ENCODE measurements at places on chromosomes 4 and X. TPM values are rescaled to one million over a fixed set of nuclear protein-coding genes. Genes with fewer than 3 reads are reported as not detected.

GRCh38 chr4:152479428-152480026 is 56.4 kb downstream of the FBXW7 start:
- DNase-seq = no peak

GRCh38 chrX:9171841-9172463 is 138.0 kb upstream of the FAM9B start:
- no peak for DNase-seq

The TRO gene
- polyA plus RNA-seq = 104 TPM

- no peak for DNase-seq
Observed at GRCh38 chrX:40127052-40127451, 29.3 kb upstream of the BCOR start.

The SPANXN4 gene
- polyA plus RNA-seq = not detected

The CFI gene
- 6.9 TPM for polyA plus RNA-seq

- no peak for DNase-seq
Observed at GRCh38 chrX:25810202-25810601, 327.9 kb upstream of the MAGEB18 start.

The GAGE2A gene
- not detected for polyA plus RNA-seq

The RAPGEF2 gene
- polyA plus RNA-seq = 38.2 TPM

DNA sequence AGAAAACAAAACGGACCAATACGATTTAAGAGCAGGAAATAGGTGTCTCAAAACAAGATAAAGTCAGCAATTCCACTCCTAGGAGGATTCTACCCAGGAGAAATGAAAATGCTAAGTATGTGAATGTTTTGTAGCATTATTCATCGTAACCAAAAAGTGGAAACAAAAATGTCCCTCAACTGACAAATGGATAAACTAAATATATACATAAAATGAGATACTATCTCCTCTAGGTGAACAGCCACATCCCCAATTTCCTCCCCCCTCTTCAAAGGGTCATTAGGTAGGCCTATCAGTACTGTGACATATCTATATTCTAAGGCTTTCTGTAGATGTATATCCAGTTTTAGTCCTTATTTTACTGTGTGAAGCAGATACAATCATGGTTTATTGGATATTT is 18.0 kb downstream of the DDX3X start:
- no peak for DNase-seq

The APELA gene
- 0.12 TPM for polyA plus RNA-seq

- no peak for DNase-seq
Observed at GRCh38 chr4:108772402-108772801, 9.5 kb upstream of the ETNPPL start.

The PNMA6A gene
- polyA plus RNA-seq = 1.2 TPM

The SLC25A43 gene
- polyA plus RNA-seq = not detected

GRCh38 chrX:6307156-6307555 is 78.5 kb upstream of the NLGN4X start:
- no peak for DNase-seq

DNA sequence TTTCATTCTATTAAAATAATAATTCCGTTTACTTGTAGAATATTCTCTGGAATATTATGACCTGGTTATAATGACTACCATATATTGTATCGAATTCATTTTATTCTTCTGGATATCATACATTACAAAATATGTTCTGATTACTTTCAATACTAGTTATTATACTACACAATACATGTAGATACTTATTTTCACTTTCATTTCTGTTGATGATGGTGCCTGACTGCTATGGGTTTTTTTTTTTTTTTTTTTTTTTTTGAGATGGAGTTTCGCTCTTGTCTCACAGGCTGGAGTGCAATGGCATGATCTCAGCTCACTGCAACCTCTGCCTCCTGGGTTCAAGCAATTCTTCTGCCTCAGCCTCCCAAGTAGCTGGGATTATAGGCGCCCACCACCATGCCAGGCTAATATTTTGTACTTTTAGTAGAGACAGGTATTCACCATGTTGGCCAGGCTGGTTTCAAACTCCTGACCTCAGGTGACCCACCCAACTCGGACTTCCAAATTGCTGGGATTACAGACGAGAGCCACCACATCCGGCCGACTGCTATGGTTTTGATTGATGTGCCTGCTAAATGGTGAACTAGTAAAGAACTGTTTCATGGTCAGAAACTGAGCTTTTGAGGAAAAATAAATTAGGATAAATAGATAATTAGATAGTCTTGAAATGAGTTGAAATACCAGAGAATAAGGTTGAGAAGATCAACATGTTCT is 39.5 kb downstream of the PCDH10 start:
- DNase-seq = no peak

DNA sequence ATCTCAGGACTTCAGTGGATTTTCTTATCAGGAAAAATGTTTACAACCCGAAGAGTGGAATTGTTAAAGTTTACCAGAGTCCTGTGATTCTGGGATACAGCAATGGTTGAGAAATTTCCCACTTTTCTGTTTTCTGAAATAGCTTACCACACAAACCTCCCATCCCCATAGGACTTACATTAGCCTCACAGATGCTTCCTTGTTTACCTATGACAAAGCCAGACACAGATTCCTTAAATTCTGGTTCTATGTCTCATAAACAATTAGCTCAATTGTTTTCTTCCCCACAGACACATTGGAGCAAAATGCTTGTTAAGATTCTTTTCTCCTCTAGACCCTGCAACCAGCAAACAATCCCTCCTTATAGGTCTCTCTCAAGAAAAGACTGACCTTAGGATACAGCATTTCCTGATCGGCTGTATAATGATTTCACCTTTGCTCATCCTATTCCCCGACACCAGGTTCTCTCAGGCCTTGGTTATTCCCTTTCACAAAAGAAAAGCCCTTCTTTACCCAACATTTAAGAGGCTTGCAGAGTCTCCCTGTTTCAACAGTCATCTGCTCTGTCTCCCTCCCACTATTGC is 886.2 kb downstream of the ARAP2 start:
- DNase-seq = no peak

- peak; percentile 90 for DNase-seq
Observed at GRCh38 chrX:131816551-131817136, 206.5 kb upstream of the STK26 start.

GRCh38 chr4:16860516-16860915 is 37.9 kb downstream of the LDB2 start:
- DNase-seq = peak; percentile 48

- DNase-seq = no peak
Observed at GRCh38 chrX:70979136-70979762, 48.4 kb upstream of the SLC7A3 start.

- DNase-seq = no peak
Observed at GRCh38 chr4:163895378-163896005, 401.0 kb downstream of the TMA16 start.

GRCh38 chr4:113665036-113665435 is 96.5 kb downstream of the CAMK2D start:
- no peak for DNase-seq

DNA sequence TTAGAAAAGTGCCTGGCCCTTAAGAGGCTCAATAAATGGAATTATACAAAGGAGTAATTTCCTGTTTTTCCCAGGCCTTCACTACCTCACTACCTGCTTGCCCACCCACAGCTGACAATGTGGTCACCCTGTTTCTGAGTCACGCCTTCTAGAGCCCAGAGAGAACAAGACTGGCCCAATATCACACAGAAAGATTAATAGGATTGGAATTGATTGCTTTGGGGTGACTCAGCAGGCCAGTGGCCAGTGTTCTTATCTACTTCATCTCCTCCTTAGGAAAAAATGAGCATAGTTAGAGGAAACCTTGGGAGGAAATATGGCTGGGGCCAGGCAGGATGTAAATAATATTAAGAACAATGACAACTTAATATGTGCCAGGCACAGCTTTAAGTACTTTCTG is 4.5 kb upstream of the FGF16 start:
- no peak for DNase-seq

Data from muscle of arm (tissue), 14 donors.